Activated CD8-positive, alpha-beta memory T cell treated with anti-CD3 and anti-CD28 coated beads for 1 hour (primary cell): ENCODE measurements at places on chromosomes 3 and 15.

GRCh38 chr3:124526601-124527000 lies 203.7 kb upstream of the UMPS start:
- DNase-seq, result no peak

- peak; percentile 40 for DNase-seq
Measured at GRCh38 chr15:75727851-75728715, 15.4 kb upstream of the CSPG4 start.

- DNase-seq, result no peak
Measured at GRCh38 chr3:88147261-88147660, 2.5 kb upstream of the C3orf38 start.

GRCh38 chr15:78402061-78402610 lies 35.9 kb upstream of the IREB2 start:
- no peak for DNase-seq

DNA sequence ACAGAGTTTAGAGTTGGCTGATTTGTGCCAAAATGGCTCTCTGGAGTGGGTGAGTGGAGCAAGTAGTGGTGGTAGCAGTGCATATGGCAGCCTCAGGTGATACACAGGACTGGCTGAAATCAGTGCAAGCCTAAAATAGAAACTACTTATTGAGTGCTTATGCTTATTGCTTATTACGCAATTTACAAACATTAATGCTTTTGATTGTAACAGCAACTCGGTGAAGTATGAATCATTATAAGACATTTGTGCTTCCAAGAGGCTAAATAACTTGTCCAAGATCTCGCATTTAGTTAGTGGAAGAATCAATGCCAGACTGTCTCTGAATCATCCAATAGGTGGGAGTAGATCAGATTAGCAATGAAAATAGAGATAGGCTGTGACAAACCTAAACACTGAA lies 353.8 kb downstream of the NAALADL2 start:
- DNase-seq, result no peak

DNA sequence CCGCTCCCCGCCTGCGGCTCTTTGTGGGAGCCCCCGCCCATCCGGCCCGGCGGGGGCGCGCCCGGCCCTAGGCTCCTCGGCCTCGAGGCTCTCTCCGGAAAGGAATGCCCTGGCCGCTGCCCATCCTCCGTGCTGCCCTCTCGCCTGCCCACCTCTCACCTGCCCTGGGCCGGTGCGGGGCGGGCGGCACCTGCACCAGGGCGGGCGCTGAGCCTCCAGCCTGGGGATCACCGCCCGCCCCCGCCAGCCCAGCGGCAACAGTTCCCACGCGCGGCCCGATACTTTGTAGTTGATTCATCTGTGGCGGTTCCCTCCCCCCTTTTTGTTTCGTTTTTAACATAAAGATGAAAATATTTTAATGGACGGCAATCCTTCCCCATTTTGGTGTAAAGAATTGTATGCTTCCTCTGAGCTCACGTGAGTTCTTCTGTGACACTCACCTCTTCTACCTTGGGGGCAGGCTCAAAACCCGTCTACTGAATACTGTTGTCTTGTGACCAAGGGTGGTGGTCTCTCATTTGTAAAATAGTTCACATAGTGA lies 1.9 kb downstream of the KLF13 start:
- DNase-seq, result peak; percentile 51

DNA sequence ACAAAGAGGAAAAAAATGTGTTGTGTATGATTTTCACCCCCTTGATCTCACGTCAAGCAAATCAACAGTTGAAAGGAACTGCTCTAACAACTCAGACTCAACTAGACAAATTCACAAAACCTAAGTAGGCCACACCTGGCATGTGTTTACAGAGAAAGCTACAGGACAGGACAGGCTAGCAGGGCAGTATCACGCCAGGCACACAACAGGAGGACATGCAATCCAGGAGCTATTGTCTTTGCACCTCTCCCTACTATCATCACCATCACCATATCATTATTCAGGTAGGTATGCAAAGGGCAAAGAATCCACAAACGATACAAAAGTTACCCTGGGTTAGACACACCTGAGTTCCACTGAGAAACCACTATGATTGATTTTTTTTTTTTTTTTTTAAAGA lies 86.4 kb downstream of the TBL1XR1 start:
- DNase-seq, result no peak

- no peak for DNase-seq
Measured at GRCh38 chr3:153290268-153291015, 128.4 kb downstream of the RAP2B start.

DNA sequence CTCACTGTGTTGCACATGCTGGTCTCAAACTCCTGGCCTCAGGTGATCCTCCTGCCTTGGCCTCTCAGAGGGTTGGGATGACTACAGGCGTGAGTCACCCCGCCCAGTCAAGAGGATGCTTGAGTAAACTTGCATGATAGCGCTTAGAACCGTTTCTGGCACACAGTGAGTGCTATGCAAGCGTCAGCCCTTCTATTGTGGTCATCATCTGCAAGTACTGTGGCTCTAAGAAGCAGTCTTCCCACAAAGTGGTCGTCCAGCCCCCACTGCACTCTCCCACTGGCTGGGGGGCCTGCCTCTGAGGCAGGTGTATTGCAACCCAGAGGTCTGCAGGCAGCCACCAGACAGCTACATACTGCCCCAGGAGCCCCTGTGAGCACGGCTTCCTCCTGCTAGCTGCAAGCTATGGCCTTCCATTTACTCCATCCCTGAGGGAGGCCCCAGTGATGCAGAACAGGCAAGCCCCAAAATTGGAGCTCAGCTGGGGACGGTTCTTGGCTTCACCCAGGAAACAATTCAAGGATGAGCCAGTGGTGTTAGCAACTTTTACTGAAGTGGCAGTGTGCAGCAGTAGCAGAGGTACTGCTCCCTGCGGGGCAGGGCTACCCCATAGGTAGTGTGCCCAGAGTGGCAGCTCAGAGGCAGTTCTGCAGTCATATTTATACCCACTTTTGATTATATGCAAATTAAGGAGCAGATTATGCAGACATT lies 95.4 kb downstream of the LSM3 start:
- DNase-seq, result no peak

DNA sequence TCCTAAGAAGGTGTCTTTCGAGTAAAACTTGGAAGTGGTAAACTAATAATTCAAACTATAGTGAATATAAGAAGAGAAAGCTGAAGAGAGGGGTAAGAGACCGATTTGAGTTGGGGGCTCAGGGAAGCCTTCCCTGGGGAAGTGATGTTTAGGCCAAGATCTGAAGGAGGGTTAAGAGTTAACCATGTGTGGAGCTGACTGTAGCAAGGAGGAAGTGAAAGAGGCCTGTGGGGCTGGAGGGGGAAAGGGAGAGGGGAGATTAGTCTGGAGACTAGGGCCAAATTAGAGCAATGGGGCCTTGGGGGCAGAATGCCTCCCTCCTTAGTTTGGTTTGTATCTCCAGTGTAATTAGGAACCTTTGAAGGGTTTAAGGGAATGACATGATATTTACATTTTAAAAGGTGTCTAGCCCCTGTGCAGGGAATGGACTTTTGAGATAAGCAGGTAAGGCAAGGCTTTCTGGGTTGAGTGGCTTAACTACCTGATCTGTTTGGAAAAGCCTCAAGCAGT lies 2.2 kb downstream of the ZNF592 start:
- DNase-seq, result no peak

GRCh38 chr3:45154641-45155147 lies 8.5 kb upstream of the CDCP1 start:
- DNase-seq, result no peak

DNA sequence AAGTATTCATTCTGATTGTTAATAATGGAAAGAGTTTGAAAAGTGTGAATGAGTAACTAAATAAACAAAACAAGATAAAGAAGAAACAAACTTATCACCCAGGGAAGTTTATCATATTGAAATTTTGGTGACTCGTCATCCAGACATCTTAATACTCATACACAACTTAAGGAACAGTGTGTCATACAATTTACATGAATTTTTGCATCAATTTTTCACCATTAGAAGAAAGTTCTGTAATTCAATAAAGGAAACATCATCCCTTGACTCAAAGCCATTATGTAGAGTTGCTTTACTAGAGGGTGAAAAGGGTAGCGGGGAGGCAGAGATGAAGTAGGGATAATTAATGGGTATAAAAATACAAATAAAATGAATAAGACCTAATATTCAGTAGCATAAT lies 536.2 kb downstream of the GRM7 start:
- DNase-seq, result no peak

DNA sequence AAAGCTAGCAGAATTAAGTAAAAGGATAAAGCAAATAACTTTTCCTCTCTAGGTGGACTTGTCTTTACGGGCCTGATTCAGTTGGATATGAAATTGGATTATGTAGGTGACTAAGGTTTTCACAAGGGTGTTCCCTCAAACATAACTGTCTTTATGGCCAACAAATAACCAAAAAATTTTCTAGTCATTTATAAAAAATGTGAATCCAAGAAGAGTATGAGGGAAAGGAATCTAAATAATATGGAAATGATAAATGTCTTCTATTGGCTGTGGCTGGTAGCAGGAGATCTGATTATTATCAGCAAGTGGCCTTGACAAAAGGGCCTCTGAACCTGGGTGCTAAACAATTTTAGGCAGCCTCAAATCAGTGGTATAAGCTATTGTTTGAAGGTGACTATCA lies 594.0 kb upstream of the UBE2E2 start:
- no peak for DNase-seq

DNA sequence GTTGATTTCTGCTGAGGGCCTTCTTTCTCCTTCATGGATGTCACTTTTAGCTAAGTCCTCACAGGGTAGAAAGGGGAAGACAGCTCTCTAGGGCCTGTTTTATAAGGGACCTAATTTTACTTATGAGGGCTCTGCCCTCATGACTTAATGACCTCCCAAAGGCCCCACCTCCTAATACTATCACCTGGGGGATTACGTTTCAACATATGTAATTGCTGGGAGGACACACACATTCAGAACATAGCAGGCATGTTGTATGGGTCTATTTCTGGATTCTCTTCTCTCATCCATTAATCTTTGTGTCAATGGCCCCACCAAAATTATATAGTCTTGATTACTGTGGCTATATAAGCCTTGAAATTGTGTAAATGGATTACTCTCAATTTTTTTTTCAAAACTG lies 255.0 kb downstream of the CLSTN2 start:
- DNase-seq, result no peak

DNA sequence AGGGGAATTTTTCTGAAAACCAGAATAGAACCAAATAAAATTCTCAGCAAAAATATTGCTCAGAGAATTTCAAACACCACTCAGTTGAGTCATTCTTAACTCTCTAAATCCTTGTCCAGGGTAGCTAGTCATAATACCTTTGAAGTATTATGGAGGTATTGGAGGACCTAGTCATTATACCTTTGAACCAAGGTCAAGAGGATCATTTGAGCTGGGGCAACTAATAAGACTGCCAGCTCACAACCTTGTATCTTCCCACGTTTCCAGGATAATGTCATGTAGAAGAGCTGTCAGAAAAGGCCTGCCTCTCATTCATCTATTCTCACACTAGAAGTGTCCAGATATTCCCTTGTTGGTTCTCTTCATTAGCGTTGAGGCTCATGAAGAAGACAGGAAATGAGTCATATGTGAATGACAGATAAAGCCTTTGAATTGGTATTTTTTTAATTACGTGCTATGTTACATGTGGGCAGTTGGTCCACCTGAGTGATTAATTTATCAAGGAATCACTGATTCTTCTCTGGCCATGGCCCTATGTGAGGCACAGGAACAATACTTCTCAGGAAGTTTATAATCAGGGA lies 48.3 kb downstream of the TOPAZ1 start:
- DNase-seq, result no peak

DNA sequence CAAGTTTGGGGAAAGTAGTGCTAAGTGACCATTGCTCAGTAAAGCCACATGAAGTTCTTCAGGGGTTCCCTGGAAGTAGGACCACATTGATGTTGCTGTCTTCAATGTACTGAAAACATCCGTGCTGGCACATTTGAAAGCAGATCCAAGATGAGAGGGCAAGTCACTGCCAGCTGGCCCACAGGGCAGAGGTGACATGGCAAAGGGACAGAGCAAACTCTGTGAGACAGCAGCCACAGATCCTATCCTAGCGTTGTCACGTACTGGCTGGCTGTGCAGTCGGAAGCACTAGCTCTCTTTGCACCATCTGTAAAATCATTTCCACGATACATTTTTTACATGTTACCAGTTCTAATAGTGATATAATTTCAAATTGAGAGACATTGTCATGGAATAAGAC lies 13.8 kb downstream of the MUC13 start:
- DNase-seq, result no peak

GRCh38 chr15:38608682-38609081 lies 44.1 kb upstream of the RASGRP1 start:
- no peak for DNase-seq

DNA sequence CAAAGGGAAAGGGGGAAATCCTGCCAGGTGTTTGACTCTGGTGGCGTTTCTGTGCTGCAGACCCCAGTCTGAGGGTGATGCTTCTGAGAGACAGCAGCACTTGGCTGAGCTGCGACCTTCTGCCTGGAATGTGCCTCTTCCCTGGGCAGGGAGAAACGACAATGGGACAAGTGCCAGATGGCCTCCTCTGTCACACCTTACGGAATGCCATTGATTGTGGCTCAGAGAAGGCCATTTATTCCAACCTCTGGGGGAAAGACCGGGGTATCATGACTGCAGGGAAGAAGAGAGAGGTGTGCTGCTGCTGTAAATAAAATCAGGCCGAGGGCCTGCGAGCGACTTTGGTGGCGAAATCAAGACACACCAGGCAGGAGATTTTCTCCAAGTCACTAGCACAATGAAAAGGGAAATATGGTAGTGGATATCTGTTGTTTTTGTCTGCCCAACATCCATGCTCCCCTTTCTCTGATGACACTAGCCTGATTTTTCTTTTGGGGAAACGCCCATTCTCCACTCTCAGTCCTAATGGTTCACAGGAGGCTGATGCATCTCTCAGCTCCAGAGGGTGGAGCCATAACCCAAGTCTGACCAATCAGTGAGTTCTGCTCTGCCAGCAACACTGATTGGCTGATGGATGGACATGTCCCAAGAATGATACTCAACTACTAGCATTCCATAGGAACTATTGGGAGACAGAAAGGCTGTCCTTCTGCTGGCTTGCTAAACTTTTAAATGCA lies 336.1 kb downstream of the FOXP1 start:
- DNase-seq, result no peak

DNA sequence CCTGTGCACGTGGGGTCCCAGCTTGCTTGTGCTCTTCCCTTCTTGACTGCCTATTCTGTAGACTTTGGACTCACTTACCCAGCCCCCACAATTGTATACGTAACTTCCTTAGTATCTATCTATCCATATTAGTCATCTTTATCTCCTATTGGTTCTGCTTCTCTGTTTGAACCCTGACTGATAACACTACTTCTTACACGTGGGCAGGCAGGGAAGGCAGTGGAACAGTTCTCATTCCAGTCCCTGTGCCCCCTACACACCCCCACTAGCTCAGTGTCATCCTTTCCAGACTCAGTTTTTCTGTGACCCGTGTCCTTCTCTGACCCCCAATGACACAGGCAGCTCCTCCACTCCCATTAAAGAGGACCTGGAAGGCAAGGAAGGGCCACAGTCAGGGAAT lies 74.2 kb upstream of the FBN1 start:
- DNase-seq, result no peak

DNA sequence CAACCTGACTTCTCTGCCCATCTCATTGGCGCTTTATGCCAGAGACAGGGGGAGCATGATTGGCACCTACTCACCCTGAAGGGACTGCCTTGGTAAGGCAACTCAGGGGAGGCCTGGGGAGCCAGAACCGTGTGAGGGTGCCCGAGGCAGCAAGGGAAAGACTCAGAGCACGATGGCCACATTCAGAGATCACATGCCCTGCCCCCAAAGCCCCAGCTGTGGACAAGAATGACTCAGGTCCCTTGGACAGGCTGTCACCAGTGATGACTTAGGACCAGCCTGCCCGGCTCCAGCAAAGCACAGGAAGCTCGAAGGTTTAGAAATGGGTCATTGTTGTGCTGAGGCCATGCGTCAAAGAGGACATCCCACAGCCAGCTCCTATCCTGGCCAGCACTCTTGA lies 49.1 kb upstream of the LIMD1 start:
- no peak for DNase-seq

GRCh38 chr3:85846940-85847339 lies 888.2 kb downstream of the CADM2 start:
- no peak for DNase-seq
